Stimulated activated CD4-positive, alpha-beta T cell treated with anti-CD3 and anti-CD28 coated beads, Interleukin-1b, Interleukin-23, amount 100 ng/mL, for 1 hour (primary cell): ENCODE measurements at places on chromosomes 11 and 22.

GRCh38 chr22:28043266-28043665 is 124.2 kb upstream of the PITPNB start:
- DNase-seq = no peak

DNA sequence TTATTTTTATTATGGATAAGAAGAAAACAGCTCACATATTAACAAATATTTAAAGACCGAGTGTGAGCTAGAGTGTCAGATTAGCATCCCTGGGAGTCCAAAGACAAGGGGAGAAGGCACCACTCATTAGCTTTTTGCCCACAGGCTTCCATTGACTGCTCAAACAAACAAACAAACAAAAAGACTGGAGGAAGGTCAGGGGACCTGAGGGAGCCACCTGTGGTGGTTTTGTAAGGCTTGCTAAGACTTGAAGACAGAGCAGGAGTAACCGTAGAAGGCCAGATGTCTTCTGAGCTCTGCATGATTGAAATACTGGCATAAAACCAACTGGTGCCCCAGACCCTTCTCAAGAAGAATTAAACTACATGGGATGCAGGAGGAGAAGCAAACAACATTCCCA is 395.2 kb upstream of the CNTN5 start:
- no peak for DNase-seq

GRCh38 chr11:124210421-124210820 is 27.3 kb downstream of the OR10D3 start:
- DNase-seq = no peak

DNA sequence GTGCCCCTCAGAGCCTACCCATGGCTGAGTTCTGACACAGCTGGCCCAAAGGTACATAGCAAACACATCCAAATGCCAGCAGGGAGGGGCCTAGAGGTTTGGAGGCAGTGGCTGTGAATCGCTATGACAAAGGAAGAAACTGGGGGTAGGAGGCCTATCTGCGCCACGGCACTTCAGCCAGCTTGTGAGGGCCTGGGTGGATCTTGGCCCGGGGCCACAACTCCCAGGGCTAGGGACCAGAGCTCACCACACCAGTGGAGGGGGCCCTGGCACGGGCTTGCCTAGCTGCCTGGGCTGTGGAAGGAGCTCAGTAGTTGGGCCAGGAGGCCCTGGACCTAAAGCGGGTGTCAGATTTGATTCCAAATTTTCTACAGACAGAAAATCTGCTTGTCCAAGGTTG is 9.4 kb upstream of the NAP1L4 start:
- no peak for DNase-seq

GRCh38 chr11:122754553-122755322 is 83.6 kb upstream of the CRTAM start:
- DNase-seq = no peak

GRCh38 chr22:17964156-17964555 is 60.2 kb downstream of the MICAL3 start:
- no peak for DNase-seq

DNA sequence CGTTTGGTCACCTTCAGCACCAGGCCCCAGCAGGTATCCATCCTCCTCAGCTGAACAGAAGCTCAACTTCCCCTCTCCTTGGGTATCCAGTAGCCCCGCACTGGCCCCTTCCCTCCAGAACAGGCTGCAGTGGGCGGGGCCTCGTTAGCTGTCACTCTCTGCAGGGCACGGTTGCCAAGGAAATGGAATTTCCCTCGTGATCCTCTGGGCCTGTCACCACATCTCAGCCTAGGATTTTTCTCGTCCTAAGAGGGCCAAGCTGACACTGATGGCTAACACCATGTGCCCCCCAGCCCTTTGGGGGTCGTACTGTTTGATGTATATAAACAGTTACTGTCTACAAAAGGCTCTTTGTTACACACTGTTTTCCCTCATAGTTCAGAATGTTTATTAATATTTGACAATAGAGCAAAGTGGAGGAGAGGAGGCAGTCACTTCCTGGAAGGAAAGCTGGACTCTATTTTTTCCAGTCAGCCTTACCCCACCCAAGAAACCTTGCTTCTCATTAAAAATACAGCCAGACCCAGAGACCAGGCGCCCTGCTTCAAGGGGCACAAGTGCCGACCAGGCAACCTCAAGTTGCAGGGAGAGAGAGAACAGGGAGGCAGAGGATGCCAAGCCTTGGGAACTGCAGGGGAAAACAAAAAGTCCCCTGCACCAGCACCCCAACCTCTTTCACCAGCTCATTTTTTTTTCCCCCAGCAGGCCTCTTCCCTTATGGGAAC is 44.5 kb downstream of the FEZ1 start:
- DNase-seq = no peak

DNA sequence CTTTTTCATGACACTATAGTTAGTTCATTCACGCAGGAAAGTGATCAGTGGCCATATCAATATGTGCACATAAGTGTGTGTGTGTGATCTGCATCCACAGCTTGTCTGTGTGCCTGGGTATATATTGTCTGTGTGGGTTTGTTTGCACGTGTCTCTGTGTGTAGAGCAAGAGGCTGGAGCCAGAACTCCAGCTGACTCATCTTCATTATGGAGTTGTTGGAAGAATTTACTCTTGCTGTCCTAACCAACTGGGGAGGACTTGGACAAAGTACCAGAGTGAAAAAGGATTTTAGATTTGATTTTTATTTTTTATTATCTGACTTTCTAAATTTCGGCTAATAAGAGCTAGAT is 63.9 kb downstream of the TP53I11 start:
- no peak for DNase-seq

DNA sequence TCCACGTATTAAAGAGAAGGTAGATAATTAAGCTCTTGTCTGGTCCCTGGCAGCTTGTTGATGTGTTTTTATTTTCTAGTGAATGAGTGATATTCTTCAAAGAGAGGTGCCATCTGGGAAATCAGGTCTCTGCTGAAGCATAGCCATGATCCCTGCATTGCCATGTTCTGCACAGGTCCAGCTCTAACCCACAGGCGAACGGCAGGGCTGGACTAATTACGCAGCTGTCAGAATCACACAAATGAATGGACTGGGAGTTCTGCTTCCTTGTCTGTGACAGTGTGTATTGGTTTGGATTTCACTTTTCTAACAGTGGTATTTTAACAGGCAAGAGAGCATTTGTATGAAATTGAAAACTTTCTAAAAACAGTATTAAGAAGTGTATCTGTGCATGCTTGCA is 235.6 kb downstream of the FAT3 start:
- DNase-seq = no peak

- no peak for DNase-seq
Observed at GRCh38 chr11:87453531-87454089, 415.9 kb downstream of the TMEM135 start.

DNA sequence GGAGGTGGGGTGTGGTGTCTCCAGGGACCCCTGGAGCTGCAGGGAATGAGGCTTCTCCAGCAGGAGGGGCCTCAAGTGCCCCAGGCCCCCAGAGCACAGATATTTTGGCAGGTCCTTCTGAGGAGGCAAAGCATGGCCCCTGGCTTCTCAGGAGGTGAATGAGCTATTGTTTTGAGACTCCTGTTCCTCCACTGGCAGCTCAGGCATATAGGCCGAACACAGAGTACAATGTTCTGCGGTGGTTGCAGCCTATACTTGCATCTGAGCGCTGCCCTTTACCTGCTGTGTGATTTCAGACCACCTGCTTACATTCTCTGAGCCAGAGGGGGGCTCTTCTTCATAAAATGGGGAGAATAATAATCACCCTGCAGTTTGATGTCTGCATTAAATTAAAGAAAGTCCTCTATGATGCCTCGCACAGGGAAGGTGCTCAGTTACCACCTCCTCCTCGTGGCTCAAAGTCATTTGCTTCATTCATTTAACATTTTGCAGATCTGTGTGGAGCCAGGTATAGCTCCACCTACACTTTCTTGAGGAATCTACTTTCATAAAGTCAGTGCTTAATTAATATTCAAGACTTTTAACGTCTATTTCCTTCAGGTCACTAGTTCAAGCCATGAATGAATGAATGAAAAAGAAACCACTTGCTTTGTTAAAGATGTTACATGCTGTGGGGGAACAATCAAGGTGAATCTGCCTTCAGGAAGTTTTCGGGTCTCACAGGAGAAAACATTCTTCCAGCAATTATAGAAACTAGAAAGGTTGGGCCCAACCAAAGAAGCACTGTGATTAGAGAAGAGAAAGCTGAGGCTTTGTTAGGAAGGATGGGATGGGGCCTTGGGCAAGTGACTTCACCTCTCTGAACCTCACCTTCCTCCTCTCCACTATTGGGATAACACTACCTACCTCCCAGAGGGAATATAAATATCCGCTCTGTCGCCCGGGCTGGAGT is 68.4 kb downstream of the ADAMTS15 start:
- no peak for DNase-seq

DNA sequence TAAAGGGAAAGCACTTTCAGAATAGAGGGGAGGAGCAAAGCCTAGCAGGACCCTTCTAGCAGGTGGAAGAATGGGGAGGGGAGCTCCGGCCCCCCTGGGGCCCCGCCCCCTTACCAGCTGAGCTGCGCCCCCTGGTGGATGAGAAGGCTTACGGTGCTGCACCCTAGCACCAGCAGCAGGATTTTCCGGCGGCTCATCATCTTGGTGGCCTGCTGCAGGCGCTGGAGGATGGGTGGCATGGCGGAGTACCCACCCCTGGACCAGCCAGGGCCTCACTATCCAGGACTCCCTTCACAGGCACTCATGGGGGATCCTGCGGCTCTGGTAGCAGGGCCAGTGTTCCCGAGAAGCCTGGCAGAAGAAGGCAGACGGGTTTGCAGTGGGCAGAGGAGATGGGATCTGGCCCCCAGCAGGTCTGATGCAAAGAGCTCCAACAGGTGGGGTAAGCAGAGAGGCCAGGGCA is 3.8 kb downstream of the GAL3ST3 start:
- peak; percentile 78 for DNase-seq

GRCh38 chr11:117226388-117227385 is 5.2 kb downstream of the PCSK7 start:
- DNase-seq = no peak

- DNase-seq = no peak
Observed at GRCh38 chr22:42720263-42721044, at the start of gene A4GALT. TSS of gene A4GALT (minus strand) at chr22:42720870. CDS start at chr22:42693951, 26,919 bp downstream.

DNA sequence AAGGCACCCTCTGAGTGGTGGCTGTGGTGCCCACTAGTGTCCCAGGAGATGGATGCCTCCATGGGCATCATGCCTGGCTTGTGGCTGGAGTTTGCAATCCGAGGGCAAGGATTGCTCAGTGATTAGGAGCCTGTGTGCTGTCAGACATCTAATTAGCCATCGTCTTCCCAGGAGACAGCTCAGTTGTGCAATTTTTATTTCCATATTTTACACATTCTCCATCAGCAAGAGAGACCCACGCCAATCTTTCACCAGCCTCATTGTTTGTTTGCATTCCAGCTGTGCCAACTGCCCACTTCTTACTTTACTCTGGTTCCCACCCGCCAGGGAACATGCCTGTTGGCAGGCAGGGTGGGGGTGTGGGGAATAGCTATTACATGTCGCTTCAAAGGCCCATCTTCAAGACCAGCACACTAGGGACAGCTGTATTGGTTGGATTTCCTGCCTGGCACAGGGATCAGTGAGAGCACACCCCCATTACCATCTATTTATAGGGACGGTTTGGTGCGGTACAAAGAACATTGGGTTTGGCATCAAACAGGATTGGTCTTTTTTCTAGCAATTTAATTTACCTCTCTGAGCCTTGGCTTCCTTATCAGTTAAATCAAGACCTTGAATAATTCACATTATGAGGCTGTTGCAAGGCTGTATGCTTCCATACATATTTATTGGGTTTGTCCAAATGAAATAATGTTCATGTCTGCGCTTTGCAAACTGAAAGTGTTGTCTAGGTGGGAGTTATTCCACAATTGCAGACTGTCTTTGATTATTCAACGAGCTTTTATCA is 80.7 kb upstream of the NAV2 start:
- DNase-seq = no peak

DNA sequence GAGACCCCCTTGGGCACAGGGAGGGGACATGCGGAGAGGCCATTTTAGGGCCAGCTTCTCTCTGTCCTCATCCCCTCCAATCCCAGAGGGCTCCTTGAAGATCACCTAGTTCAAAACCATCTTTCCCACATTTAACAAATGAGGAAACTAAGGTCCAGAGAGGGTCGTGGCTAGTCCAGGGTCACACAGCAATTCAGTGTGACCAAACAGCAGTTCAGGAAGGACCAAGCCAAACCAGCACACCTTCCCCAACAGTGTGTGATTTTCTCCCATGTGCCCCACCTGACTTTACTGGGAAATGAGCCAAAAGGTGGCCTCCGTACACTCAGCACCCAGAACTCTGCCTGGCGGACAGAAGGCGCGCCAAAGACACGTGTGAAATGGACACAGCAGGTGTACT is 51.3 kb downstream of the CACNA1I start:
- DNase-seq = no peak

DNA sequence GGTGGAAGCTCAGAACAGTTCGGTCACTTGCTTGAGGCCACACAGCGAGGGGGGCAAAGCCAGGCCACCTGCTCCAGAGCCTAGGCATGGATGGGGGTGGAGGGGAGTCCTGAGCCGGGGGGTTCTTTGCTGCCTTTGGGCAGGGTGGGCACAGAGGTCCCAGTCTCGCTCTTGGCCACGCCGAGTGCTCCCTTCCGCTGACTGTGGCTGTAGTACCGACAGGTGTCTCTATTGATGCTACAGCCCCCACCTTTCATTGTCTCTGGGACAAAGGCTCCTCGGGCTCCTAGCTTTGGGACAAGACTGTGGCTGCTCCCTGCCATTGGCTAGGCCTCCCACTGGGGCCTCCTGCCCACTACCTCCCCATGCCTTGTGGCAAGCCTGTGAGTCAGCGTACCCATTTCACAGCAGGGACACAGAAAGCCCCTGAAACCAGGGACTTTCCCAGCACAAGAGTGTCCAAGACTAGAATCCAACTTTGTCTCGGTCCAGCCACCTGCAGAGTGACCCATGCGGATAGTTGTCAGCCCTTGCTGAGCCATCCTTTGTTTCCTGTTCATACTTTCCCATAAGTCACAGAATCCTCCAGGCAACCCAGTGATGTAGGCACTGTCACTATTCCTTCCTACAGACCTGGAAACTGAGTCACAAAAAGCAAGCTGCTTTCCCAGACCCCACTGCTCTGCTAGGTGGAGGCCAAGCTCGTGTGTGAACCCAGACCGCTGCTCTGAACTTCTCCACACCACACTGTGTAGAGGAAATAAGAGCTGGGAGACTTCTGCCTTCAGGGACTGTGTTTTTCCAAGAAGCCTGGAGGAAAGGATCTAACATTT is 17.2 kb downstream of the MYEOV start:
- no peak for DNase-seq

GRCh38 chr11:89433278-89433677 is 57.9 kb downstream of the NOX4 start:
- DNase-seq = no peak
